Fibroblast of skin of left biceps (primary cell): ENCODE measurements at places on chromosomes 4 and X.
A peak's percentile ranks its signal among the peaks of the same experiment; 100 is the strongest.

- no peak for DNase-seq
Measured at GRCh38 chr4:184765473-184766340, 31.8 kb upstream of the CENPU start.

GRCh38 chr4:86895692-86896488 lies 3.7 kb upstream of the C4orf36 start:
- DNase-seq: peak; percentile 50

- no peak for DNase-seq
Measured at GRCh38 chr4:56218230-56218895, 168.9 kb downstream of the AASDH start.

DNA sequence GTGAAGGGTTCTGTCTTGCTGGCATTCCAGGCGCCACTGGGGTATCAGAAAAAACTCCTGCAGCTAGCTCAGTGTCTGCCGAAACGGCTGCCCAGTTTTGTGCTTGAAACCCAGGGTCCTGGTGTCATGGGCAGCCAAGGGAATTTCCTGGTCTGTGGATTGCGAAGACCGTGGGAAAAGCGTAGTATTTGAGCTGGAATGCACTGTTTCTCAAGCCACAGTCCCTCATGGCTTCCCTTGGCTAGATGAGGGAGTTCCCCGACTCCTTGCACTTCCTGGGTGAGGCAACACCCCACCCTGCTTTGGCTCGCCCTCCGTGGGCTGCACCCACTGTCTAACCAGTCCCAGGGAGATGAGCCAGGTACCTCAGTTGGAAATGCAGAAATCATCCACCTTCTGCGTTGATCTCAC lies 40.1 kb downstream of the NOP14 start:
- DNase-seq: no peak

DNA sequence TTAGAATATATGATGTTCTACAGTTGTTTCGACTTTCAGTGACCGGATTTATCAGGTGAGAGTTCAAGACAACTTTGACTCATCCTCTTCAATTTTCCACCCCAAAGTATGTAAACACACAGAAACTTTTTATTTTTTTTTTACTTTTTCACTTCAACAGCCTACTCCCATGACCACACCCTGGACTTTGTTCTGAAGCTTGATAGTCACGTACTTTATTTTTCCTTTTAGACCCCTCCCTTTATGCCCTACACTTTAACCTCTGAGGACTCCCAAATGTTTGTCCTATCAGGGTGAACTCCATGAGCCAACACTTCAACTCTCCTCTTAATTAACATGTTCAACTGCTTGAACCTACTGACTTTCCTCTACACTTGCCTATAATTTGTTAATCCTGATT lies 2.5 kb upstream of the DDX60 start:
- no peak for DNase-seq

GRCh38 chr4:139266583-139267257 lies 13.3 kb downstream of the MGARP start:
- DNase-seq: no peak

GRCh38 chr4:48017108-48017571 lies 568 bp downstream of the NIPAL1 start:
- no peak for DNase-seq

GRCh38 chr4:71648923-71649322 lies 135.0 kb downstream of the GC start:
- no peak for DNase-seq

- DNase-seq: no peak
Measured at GRCh38 chr4:172776203-172776861, 392.3 kb upstream of the GALNT7 start.

- DNase-seq: no peak
Measured at GRCh38 chrX:6026980-6027379, 201.7 kb downstream of the NLGN4X start.

DNA sequence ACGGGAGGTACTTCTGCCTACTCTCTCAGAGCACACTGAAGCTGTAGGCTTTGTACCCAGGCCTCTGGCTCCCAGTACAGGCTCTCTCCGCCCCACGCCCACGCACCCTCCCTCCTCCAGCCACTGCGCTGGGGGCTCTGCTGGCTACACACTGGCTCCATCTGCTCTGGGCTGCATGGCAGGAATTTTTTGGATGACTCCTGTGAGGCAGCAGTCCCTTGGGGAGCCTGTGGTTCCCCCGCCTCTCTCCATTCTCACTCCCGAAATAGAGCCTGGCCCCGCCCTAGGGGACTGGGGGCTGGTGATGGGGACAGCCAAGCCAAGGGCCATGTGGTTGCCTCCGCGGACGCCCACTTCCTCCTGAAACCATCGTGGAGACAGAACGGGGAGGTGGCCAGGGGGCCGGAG lies 58.1 kb upstream of the ADRA2C start:
- peak; percentile 35 for DNase-seq

DNA sequence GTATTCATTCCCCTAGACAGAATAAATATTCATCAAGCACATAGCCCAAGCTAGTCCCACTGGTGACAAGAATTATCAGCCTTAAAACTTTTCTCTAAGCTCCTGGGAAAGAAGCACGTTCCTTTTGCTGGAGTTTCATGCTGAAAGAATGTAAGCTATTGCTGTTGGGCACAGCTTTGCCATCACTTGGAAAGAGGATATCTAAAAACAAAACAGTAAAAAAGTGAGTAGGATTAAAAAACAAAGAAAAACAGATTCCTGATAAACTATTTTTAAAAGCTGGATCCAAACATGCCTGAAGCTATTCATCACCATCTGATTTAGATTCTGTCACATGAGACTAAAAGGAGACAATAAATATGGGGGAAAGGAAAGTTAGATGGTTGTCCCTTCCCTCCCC lies 176.8 kb downstream of the SCFD2 start:
- DNase-seq: peak; percentile 29

GRCh38 chr4:98030059-98030458 lies 113.2 kb downstream of the STPG2 start:
- DNase-seq: no peak

GRCh38 chrX:29903360-29903759 lies 312.0 kb upstream of the MAGEB2 start:
- no peak for DNase-seq

DNA sequence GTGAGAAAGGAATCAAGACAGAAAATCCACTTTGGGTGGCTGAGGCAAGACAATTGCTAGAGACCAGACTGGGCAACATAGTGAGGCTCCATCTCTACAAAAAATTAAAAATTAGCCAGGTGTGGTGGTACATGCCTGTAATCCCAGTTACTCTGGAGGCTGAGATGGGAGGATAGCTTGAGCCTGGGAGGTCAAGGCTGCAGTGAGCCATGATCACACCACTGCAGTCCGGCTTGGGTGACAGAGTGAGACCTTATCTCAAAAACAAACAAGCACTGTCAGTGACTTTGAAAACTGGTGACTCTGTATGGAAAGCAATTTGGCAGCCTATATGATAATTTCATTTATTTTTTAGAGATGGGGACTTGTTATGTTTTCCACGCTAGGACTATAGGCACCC lies 2.3 kb upstream of the ELOVL6 start:
- DNase-seq: no peak

DNA sequence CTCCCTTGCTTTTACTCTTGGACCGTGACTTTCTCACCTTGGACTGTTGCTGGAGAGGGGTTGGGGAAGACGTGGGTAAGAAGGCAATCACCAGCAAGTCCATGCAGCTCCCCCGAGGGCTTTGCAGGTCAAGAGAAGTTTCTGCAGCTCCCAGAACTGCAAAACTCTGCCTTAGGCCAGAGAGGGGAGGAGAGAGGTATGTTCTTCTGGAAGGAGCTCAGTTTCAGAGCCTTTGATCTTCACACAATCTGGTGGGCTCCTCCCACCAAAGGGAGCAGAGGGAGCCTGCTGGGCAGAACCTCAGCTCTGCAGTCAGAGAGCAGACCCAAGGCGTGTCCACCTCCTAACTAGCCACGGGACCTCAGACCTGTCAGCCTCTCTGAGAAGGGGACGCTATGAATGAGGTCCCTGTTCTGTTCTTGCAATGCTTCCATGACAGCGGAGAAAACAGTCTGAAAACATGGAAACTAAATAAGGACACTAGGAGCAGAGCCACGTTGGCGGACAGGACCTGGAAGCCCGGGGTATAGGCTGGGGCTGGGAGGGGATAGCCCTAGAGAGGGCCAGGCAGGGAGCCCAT lies 92.8 kb downstream of the EVC2 start:
- no peak for DNase-seq

GRCh38 chrX:124737771-124738170 lies 391.4 kb downstream of the SH2D1A start:
- DNase-seq: no peak

DNA sequence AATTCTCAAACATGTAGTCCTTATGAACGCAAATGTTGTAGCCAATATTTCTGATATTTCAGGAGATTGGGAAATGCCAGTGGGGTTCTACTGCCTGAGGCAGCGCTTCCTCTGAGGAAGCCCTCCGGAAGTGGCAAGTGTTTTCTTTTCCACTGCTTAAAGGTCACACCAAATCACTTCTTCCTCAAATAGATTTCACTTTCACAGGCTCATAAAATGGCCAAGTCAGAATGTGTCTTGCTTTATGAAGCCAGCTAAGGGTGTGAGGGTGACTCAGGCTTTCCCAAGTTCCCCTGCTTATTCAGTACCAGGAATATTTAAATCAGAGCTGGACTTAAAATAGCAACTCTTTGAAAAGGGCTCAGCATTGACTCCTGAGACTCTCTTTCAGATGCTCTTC lies 514.2 kb upstream of the DIPK2B start:
- no peak for DNase-seq

DNA sequence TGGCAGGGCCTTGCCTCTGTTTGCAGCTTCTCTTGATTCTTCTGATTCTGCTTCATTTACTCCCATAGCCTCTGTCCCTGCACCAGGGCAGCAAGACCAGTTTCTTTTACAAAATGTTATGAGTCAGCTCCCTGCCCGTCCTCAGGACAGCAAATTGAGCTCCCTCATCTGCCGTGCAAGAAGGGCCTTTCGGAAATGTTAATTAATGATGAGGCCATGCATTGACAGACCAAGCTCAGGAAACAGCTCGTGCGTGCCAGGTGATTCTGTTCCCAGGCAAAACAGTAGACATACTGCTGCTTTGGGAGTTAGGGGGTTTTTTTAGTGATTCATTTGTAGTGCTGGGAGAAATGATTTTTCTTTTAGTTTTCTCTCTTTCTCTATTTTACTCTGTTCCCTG lies 231.7 kb downstream of the FBXW7 start:
- DNase-seq: no peak

- no peak for DNase-seq
Measured at GRCh38 chr4:15894393-15894792, 44.1 kb downstream of the FGFBP1 start.

DNA sequence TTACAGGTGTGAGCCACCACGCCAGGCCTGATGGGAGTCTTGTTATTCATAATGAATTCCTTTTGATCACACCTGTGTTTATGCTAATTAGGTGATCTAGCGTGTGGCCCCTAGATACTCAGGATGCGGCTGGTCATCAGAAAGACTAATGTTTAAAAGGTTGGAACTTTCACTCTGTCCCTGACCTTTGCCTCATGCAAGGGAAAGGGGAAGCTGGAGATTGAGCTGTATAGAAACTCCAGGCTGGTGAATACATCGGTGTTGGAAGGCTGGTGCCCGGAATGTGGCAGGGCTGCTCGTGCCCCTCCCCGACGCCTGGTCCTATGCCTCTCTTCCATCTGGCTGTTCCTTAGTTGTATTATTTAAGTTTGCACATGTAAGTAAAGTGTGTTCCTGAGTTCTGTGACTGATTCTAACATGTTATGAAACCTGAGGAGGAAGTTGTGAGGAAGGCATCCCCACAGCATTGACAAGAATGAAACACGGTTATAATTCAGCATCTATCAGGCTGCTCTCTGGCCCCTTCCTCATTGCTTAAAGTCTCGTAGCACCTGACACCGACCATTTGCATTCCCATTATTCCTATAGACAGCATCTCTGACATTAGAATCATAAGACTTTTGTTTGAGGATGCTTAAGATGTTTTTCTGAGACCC lies 28.9 kb downstream of the CASP3 start:
- DNase-seq: no peak

DNA sequence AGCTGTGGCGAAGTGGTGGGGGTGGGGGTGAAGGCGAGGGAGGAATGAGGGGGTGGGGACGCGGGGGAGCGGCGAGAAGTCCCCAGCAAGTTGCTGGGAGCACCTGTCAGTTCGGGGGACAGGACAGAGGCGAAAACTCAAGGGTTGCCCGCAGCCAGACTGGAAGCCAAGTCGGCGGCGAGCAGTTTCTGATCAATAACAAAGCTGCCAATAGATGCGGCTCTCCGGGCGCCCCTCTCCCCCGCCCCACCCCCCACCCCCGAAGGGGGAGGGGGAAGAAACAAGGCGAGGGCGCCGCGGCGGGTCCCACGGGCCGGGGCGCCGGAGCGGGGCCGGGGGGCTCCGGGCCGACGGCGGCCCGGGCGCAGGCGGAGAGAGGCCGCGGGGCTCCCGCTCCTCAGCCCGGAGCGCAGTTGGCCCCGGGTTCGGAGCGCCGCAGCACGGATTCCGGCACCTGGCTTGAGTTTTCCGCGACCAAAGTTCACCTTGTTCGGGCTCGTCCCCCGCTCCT lies 379 bp downstream of the PDGFC start:
- DNase-seq: no peak

DNA sequence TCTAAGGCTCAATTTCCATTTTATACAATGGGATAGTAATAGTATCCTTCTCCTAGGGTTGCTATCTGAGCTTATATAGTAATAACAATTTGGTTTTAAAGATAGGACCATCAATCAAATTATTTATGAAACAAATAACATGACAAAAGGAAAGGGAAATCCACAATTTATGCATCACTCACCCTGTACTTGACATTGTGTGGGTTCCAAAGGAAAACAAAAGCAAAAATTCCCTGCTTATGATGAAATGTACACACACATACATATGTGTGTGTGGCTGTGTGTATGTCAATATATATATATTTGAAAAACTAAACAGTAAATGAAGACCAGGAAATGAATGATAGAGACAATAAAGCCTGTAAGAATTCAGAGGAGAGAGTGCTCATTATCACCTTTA lies 2.9 kb upstream of the TNIP3 start:
- no peak for DNase-seq

GRCh38 chr4:184896868-184897715 lies 71.3 kb upstream of the ACSL1 start:
- no peak for DNase-seq

DNA sequence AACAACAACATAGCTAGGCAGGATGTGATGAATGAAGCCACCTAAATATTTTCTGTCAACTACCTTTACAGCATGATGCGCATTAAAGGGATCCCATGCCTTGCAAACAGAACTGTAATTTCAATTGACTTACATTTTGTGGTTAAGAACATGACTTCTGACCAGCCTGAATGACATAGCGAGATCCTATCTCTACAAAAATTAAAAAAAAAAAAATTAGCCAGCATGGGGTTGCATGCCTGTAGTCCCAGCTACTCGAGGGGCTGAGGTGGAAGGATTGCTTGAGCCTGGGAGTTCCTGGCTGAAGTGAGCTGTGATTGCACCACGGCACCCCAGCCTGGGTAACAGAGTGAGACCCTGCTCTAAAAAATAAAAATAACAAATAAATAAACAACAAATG lies 680.6 kb downstream of the IQCM start:
- no peak for DNase-seq

DNA sequence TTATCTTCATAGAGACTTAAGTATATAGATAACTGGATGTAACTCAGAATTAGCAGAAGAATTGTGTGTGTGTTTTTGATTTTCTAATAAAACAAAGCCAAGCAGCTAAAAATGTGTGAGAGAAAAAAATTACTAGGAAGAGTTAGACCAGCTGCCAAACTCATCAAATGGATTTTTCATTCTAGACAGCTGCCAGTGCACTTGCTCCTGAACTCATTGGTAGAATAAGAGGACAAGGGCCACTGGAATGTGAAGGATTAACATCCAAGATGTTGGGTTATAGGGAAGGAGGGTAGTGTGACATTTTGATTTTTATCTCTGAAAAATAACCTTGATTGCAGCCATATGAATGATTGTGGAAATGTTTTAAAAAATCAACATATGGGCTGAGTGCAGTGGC lies 49.7 kb downstream of the EGF start:
- DNase-seq: no peak
